ENCODE measurements at places on chromosomes 2 and 18.

- no peak for DNase-seq
These were observed 369.0 kb downstream of the CBLN2 start for GRCh38 chr18:72174972-72175649.

DNA sequence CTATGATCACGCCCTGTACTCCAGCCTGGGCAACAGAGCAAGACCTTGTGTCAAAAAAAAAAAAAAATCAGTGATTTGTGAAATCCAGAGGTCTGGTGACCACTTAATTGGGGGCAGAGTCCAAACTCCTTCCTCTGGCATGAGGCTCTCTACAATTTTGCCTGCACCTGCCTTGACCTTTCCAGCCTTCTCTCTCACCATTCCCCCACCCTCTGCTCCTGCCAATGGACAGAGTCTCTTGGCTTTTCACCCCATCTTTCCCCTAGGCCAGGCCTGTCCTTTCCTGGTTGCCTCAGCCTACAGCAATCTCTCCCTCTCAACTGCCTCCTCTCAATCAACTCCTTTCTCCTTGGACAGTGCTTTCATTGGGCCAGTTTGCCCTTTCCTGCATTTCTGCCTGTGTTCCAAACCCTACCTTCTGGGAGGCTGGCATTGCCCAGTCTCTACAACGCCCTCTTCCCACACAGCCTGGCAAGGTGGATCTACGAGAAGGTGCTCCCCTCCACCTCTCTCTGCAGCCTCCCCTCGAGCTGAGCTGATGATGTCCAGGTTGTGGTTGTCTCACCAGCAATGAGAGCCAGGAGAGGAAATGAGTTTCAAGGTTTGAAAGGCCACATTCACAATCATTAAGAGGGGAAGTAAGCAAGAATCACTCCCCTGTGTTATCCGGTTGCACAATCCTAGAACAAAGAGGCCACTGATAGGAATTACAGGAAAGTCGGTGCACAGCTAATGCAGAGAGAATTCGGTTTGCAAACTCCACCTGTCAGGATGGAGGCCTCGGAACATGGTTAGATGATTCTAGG lies 39.5 kb upstream of the NPAS2 start:
- no peak for DNase-seq

GRCh38 chr18:51527826-51528225 lies 330.3 kb upstream of the MEX3C start:
- no peak for DNase-seq

DNA sequence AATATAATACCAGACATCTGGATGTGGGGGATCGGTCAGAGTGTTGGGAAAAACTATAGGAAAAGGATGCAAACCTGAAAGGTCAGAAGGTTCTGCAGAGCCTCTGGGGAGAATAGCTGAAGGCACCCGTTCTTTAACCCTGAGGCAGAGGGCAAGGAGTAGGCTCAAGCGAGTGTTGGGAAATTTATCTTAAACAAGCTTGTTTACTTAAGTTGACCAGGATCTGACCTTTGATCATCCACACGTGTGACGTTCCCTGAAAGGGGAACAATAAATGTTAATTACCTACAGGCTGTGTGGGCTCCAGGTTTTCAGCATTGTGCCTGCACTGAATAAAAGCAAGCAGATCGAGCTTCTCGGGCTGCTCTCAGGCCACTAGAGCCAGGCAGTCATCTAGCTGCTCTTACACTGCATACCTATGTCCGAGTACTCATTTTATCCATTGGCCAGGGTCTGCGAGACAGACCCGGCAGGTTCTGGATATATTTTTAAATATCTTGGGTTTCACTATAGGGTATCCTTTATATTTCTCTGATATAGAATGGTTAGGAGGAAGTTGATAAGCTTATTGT lies 400.6 kb upstream of the CHST9 start:
- no peak for DNase-seq

GRCh38 chr2:118710481-118710880 lies 137.0 kb downstream of the EN1 start:
- no peak for DNase-seq

DNA sequence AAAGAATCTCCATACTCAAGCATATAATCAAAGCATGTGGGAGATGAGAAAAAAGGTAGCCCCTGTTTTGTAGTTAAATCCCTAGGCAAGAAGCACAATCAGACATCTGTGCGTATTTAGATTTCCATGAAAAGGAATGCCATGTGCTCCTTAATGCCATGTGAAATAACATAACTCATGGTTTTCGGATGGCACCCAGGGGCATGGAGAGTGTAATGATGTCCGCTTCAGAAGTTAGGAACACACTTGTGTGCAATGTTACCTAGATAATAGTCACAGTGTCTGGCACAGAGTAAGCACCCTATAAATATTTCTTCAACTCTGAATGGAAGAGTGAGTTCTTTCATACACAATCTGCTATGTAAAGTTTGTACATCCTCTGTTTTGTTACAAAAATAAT lies 197.0 kb downstream of the NCKAP5 start:
- DNase-seq: no peak

DNA sequence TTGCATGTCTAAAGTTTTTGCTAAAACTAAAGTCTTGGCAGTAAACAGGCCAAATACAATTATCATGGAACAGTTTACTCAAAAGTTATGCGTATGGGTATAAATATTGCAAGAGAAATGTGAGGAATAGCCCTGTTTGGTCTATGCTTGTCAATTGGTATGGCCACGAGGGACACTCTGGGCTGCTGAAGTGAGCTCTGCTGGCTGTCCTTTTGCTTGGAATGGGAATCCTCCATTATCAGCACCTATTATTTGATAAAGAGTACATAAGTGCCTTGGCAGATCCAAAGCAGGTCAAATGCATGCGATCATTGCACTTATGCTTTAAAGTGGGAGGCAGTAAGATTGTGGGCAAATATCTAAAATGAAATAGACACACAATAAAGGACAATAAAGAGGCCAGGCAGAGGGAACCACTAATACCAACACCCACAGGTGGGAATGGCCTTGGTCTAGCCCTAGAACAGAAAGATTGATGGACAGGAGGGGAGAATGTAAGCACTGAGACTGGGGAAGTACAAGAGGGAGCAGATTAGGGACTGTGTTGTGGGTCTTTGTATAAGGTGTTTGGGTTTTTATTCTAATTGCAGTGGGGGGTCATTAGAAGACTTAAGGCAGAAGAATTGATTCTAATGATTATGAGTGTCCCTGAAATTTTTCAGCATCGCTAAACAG lies 60.0 kb upstream of the NOSTRIN start:
- DNase-seq: no peak

DNA sequence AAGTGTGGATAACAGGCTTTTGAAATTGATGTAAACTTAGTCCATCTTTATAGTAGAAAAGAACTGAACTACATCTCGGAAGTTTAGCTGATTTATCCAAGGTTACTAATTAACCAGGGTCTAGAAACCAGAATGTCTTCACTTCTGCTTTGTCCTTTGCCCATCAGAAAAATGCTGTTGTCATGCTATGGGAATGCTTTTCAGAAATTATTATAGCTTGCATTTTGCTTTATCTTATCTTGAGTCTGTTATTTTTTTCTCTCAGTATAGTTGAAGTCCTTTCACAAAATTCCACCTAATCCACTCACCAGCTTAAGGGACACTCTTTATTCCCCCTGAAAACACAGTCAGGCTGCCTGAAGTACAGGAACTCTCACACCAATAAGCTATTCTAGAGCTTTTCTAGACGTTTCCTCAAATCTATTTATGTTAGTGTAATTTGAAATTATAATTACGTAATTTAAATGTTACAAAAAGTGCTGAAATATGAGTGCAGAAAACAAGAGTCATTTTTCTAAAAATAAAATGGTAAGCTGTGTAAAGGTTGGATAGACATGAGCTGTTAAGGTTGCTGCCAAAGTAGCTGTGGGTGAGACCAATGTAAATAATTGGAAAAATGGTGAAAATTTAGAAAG lies 456.3 kb downstream of the TGIF1 start:
- no peak for DNase-seq

DNA sequence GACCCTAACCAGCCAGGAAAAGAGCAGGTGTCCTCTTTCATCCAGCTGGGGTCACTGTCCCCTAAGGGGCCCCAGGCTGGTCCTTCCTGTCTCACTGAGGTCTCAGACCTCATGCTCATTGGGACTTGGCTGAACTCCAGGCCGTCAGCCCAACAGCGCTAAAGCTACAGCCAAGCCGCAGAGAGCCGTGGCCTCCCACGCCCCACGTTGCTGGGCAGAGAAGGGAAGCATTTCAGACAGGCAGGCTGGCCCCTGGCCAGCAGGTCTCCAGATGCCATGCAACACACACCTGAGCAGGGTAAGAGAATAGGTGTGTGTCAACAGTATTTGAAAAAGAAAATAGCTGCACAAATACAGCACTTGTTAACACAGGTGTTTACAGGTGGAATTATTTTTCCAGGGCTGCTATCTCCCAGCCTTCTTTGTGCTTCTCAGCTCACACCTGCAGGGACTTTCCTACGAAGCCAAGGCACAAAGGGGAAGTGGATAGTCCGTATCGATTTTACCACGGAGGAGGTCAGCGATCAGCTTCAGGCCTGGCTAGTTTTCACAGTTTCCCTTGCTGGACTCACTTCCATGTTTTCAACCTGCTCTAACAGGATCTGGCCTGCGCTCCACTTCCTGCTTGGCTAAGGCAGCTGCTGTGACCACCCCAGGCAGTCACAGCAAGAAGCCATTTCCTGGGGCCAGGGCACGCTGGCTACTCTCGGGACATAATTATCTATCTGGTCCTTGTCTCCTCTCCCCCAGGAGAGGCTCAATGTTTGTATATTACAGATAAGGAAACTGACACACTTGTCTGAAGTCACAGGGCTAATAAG lies 156.1 kb upstream of the ID2 start:
- DNase-seq: no peak
